M059J (cell line): ENCODE measurements at places on chromosomes 7 and 10.

DNA sequence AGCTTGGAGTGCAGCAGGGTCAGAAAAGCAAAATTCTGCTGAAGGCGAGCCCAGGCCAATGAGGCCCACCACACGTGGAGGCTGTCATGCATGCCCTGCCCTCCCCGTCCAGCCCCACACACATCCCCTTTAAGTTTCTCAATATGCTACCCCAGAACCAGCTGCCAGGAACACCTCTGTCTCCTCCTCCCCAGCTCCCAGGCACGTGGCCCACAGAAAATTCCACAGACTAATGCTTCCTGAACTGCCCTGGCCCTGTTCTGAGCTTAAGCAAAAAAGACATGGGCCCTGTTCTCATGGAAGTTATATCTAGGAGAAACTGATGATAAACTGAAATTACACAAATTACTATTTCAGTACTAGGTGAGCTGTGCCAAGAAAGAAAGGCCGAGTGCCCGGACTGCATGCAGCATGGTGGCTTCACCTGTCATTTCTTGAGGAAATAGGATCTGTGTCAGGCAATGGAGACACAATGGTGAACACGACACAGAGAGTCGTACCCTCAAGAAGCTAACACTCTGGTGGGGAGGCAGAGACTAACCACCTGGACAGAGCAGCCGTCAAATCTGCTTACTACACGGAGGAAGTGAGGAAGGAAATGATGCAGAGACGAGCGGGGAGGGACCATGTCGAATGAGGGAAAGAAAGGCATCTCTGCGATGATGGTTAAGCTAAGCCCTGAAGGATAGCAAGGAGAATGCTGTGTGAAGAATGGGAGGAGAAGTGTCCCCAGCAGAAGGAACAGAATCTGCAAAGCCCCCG is 44.5 kb downstream of the PODXL start:
- DNase-seq, result no peak

DNA sequence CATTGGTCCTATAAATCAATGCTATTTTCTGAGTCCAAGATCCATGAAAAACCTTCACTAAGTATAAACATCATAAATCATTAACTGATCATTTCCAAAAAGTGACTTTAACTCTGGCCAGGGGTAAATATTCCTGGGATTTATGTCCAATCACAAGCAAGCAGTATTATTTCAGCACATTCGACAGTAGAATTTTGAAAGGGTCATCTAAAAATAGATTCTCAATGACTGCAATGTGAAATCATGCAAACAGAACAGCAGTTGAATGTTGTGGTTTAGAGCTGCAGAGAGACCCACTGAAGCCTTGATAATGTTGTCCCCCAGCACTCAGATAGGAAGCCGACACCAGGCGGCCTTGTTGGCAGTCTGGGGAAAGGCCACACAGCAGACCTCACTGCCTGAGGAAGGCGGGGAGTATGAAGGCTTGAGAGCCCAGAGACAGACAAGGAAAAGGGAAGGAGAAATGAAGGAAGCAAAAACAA is 38.1 kb downstream of the FAM107B start:
- DNase-seq, result peak; percentile 67

DNA sequence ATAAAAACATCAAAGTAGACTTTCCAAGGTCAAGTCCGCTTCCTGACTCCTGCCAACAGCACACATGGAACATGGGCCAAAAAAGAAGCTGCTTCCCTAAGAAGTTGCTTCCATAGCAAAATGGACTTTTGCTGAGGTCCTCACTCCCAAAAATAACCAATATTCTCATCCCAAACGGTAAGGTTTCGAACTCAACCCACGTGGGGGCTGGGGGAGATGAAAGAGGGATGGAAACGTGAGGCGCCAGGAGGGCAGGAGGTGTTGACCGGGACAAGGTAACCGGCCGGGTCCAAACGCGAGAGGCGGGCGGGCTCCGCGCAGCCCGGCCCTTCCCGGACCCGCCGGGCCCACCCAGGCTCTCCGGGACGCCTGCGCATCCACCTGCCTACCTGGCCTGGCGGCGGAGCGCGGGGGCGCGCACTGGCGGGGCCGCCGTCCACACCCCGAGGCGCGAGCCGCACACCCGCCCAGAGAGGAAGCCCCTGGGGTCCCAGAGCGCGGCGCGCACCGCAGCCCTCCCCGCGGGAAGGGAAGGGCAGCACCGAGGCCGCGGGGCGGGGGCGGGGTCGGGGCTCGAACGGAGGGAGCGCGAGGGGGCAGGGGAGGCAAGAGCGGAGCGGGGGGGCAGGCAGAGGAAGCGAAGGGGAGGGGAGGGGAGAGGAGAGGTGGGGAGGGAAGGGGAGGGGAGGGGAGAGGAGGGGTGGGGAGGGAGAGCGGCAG is 742 bp downstream of the LMBR1 start:
- peak; percentile 39 for DNase-seq

GRCh38 chr7:78720066-78720465 is 733.4 kb downstream of the MAGI2 start:
- DNase-seq, result no peak

GRCh38 chr7:156466955-156467625 is 173.5 kb upstream of the RNF32 start:
- no peak for DNase-seq

- DNase-seq, result no peak
Observed at GRCh38 chr7:99621271-99621670, 4.5 kb downstream of the ZSCAN25 start.

- DNase-seq, result no peak
Observed at GRCh38 chr10:46308113-46308415, 21.3 kb downstream of the ANTXRL start.

DNA sequence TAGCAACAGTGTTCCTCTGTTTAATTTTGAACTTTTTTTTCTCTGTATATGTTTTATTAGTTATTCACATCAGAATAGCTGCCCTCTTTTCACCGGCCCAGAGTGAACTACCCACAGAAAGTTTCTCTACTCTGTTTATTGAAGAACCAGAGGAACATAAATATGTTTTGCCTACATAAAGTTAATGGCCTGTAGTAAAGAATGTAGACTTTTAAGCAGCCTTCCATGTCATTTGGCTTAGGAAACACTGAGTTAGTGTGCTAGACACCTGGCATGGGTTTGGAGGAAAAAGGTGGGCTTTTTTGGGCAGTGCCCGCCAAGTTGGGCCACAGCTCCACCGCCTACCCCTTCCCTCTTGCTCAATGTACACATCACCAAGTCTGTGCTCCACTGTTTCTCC is 8.9 kb upstream of the MEST start:
- DNase-seq, result no peak

- no peak for DNase-seq
Observed at GRCh38 chr10:44832595-44833390, 78.3 kb upstream of the TMEM72 start.

DNA sequence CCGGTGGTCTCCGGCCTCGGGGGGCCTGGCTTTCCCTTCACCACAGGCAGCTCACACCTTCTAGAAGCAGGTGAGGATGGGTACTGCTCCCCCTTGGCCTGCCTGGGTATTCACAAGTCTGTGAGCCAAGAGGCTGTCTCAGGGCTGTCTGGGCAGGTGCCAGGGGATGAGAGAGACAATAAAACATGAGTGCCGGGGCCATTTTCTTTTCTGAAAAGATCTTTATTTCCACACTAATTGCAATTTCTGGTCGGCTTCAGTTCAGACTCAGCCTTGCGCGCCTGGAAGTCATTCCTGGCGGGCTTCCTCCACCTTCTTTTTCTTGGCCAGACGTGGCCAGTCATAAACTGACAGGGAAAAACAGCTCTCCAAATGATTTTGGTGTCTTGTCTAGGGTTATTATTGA is 171.2 kb downstream of the ARHGAP12 start:
- no peak for DNase-seq

DNA sequence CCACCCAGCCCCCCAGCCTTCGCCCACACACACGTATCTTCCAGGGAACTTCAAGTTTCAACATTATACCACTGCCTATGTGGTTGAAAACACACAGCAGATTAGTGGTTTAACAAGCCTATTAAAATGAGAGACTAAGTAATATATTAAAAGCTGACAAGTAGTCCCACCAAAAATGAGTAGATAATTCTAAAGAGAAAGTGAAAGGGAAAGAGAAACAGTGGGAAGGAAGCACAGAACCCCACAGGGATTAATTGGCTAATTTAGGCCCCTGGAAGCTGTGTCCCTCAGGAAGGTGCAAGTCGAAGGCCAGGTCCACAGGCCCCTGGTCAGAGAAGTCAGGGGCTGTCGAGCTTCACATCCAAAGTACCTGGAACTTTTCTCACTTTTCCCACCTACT is 210.5 kb upstream of the YAE1 start:
- DNase-seq, result peak; percentile 40

GRCh38 chr10:71277914-71278665 is 41.0 kb upstream of the SLC29A3 start:
- no peak for DNase-seq

- peak; percentile 62 for DNase-seq
Observed at GRCh38 chr7:155380221-155380861, 77.6 kb upstream of the EN2 start.

GRCh38 chr7:18740579-18740988 is 245.0 kb downstream of the HDAC9 start:
- DNase-seq, result no peak

DNA sequence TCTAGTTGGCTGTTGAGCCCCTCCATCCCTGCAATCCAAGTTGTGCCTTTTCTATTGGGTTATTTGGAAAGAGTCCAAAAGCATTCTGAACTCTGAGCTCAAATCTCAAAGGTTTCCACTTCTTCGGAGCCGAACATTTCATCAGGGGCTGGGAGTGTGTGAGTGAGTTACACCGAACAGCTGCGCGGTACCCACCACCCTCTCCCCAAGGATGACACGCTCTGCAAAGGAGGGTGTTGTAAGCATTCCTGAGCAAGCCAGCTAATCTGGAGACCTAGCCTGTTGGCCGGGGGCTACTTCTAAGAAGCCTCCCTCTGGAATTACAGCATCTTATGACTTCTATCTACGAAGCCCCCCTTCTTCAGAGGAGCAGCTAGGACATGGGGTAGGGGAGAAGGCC is 270.5 kb downstream of the CREB5 start:
- DNase-seq, result no peak

DNA sequence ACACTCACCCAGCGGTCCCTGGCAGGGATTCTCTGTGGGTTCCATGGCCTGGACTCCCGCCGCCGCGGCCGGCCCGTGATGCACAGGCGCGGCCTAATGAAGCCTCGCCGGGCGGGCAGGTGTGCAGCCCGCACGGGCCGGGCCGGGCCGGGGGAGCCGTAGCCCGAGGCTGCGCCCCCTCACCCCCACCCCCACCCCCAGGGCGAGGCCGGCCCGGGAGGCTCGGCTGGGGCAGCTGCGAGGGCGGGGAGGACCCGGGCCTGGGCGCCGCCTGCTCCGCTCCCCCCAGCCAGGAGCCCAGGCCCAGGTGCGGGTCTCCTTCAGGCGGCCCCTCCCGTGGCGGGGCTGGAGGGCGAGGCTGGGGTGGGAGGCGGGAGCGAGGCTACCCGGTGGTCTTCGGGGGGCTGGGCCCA is at the start of gene NOBOX:
Gene NOBOX, minus strand, starts transcription at position 45 of the 413 bp plus-strand sequence.
- DNase-seq, result no peak

DNA sequence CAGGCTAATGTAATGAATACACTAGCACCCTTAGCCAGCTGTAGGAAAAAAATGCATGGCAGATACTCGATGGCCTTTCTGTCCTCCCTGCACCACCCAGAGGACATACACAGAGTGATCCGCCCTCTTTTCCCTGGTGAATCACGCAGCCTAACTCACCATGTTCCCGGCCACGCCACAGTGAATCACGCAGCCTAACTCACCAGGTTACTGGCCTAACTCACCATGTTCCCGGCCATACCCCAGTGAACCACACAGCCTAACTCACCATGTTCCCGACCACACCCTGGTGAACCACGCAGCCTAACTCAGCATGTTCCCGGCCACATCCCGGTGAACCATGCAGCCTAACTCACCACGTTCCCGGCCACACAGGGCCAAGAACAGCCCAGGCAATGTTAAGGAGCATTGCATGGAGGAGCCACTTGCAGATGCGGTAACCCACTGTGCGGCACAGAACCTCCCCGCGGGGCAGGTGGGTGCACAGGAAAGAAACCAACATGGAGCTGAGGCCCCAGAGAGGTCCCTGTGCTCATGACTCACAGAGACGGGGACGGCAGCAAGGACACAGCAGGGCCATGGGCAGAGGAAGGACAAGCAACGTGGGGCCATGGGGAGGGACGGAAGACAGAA is 508.5 kb downstream of the DNAJB6 start:
- peak; percentile 26 for DNase-seq

GRCh38 chr7:47031786-47032535 is 550.0 kb downstream of the TNS3 start:
- no peak for DNase-seq

GRCh38 chr7:2968176-2968575 is 75.5 kb downstream of the CARD11 start:
- DNase-seq, result no peak

- DNase-seq, result no peak
Observed at GRCh38 chr7:132785870-132786269, 209.6 kb upstream of the PLXNA4 start.

DNA sequence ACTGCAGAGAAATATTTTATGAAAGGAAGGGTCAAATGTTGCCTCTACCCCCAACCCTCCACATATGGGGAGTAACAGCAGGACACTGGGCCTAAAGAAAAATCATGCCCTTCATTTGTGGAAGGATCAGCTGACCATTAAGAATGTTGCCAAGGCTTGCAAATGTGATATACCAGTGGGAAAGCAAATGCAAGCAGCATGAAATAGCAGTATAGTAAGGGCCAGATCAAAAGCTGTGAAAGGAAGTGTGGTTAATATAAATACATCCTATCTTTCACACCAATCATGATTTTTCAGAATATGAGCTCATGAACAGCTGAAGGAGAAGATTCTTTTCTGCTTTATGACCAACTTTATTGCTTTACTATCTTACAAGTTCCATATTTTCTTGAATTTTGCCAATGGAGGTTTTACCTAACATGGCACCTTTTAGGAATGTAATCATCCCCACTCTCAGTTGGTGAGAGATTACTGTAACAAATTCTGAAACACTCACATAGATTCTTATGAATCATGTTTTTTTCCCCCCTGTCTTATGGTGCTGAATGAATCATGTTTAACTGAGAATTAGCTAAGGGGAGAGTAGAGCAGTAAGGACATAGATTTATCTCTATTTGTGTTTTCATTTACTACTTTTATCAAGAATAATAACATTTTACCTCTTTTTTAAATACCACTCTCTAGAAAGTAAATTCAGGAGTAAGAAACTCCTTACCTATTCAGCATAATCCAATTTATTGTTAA is 12.1 kb upstream of the ATAD1 start:
- peak; percentile 13 for DNase-seq

DNA sequence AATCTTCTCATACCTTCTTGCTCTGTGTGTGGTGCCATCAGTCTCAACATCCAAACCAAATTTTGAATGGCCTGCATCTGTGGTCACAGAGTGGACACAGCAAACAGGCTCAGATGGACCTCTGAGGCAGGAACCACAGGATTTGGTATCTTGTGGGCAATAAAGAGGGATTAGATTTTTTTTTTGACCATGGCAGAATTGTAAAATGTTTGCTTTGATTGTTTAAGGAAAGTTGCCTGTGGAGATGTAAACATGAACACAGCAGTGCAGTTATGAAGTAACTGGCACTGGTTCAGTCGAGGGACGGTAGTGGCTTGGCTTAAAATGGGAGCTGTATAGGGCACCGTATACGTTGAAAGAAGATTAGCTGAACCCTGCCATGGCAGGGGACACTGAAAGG is 464.7 kb downstream of the SH2D4B start:
- DNase-seq, result no peak

GRCh38 chr7:26293569-26294308 is 2.1 kb downstream of the SNX10 start:
- peak; percentile 25 for DNase-seq

- DNase-seq, result peak; percentile 8
Observed at GRCh38 chr10:114967071-114967470, 29.1 kb downstream of the TRUB1 start.

GRCh38 chr7:116231949-116232348 is 21.6 kb downstream of the TES start:
- DNase-seq, result peak; percentile 58
